ENCODE measurements at places on chromosomes 16 and 17.

GRCh38 chr16:51545951-51546350, 394.9 kb upstream of the SALL1 start:
- DNase-seq = no peak

- DNase-seq = no peak
Observed at GRCh38 chr17:10332515-10332914, 40.3 kb downstream of the MYH13 start.

DNA sequence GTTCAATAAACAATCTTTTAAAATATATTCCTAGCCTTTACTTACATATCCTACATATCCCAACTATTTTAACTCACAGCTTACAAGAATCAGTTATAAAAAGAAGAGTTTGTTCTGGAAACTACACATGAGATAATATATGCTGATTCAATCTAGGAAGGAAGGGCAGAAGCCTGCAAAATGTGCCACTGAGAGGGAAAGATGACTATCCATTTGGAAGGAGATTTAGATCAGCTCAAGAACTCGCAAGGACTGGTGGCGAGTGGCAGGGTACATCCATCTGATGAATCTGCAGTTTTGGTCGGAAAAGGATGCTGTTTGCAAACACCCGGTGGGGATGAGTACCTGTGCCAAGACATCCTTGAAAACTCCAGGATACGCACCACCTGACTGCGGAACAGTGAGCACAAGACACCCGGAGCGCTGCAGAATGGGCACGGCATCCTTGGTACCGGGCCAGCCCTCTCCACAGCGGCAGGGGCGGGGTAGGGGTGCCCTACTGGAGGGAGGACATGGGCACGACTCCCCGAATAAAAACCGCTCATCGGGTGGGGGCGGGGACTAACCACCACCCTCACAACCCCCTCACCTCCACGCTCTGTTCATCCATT, 723 bp downstream of the TRIM37 start:
- peak; percentile 67 for DNase-seq

DNA sequence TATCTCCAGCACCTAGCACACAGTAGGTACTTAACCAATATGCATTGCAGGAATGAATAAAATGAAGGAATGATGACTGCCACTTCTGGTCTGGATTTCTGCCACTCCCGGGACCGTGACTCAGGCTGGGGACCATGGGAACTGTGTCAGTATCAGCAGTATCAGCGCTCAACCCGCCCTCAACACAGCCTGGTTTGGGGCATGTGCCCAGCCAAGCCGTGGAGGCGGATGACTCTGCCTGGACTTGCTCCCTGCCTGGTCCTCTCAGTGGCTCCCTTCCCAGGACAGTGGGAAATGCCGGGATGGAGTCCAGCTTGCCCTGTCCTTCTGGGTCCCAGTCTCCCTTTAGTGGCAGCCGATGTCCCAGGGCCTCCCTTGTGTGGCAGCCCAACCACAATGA, 55.1 kb downstream of the SRCIN1 start:
- DNase-seq = no peak

DNA sequence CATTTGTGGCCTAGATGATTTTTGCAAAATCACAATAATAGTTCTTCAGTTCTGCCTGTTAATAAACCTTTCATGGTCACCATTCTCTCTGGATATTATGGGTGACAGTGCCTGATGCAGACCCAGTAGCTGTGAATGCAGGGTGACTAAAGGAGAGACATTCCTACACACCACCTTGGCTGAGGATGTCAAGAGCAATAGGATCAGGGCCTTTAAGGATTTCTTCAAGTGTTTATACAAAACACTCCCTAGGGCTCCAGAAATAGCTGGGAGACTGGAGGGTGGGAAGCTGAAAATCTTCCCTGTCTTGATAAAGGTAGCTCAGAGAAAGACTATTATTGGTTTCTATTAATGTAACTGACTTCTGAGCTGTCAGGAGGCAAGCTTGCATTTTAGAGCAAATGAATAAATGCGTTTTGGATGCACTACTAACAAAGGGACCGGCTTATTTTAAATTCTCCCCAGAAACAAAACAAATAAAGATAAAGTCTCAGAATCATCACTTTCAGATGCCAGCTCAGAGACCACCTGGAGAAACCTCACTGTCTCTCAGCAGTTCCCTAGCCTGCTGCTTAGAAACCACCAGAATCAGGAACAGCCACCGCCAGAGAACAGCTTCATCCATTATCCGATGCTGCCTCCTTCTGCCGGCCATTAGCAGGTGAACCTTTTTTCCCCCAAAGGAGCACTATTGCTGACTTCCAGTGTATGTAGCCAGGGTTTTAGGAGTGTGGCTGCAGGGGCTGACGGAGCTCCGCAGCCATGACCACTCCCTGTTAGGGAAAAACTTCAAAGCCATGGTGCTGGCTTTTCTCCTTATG, 171.4 kb upstream of the DYNLRB2 start:
- peak; percentile 49 for DNase-seq

GRCh38 chr17:17155568-17155967, 50.6 kb downstream of the PLD6 start:
- no peak for DNase-seq

- DNase-seq = no peak
Observed at GRCh38 chr16:3938843-3939624, 58.5 kb upstream of the CREBBP start.

GRCh38 chr17:11954936-11955335, 42.3 kb downstream of the ZNF18 start:
- DNase-seq = no peak

Measured in pons (tissue), 1 donor.